Stimulated activated CD8-positive, alpha-beta memory T cell treated with anti-CD3 and anti-CD28 coated beads, Interleukin-4, amount 100 ng/mL, for 4 hours (primary cell): ENCODE measurements at places on chromosomes 7 and 10.

DNA sequence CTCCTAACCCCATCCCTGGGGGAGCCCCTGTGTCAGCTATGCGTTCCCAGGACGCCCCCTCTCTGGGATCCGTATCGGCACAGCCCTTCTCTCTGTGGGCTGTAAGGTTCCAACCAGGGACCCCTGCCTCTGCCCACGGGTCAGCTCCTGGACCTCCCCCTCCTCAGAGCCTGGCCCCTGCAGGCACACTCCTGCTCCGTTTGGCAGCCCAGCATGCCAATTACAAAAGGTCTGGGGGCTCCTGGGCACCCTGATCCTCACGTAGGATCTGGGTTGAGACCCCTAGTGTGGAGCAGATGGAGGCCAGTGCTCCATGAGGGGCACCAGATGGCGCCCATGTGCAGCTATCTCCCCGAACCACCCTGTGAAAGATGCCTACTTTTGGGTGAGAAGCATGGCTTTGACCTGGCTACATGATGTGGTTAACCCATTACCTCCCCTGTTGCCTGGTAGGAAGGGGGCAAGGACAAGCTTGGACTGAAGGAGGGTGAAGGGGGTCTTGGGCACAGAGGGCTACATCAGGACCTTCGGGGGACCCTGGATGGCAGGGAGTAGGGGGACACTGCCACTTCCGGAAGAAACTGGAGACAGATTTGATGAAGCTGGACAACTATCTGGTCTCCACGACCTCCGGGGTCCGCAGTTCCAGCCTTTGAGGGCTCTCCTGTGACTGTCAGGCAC, 9.0 kb downstream of the TACR2 start:
- DNase-seq = no peak

DNA sequence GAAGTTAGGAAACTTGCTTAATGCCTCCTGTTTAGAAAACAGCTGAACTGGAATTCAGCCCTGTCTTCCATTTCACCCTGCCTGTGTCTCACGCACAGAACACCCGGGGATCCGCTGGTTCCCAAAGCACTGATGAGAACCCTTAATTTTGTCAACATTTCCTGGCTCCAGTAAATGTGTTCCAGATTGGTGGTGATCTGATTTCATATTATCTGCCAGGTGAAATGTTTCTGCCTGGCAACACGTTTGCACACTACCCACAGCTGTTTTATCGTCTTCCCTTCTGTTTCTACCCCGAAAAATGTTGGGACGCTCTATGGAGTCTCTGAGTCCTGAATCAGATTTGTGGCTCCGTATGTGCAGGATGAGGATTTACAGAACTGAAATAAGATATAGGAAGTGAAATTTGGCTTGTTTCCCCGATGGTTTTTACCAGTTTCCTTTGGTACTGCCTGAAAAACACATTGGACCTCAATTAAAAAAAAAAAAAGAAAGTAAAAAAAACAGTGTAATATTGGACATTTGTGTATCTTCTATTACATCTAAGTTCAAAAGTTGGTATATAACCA, 29.0 kb downstream of the MRC1 start:
- no peak for DNase-seq

DNA sequence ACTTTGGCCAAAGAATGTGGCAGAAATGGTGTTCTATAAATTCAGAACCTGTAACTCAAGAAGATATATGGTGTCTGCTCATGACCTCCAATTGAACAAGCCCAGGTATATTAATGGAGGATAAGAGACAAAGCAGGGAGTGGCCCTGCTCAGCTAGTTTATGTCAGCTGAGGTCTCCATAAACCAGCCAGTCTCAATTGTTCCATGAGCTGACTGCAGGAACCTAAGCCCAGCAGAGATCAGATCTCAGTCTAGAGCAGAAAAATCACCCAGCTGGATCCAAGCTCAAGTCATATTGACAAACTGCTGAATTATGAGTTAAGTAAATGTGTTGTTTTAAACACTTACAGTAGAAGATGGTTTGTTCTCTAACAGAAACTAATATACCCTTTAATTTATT, 105.5 kb upstream of the SGCE start:
- DNase-seq = no peak

GRCh38 chr7:37945336-37945735, 24.9 kb downstream of the EPDR1 start:
- DNase-seq = no peak

DNA sequence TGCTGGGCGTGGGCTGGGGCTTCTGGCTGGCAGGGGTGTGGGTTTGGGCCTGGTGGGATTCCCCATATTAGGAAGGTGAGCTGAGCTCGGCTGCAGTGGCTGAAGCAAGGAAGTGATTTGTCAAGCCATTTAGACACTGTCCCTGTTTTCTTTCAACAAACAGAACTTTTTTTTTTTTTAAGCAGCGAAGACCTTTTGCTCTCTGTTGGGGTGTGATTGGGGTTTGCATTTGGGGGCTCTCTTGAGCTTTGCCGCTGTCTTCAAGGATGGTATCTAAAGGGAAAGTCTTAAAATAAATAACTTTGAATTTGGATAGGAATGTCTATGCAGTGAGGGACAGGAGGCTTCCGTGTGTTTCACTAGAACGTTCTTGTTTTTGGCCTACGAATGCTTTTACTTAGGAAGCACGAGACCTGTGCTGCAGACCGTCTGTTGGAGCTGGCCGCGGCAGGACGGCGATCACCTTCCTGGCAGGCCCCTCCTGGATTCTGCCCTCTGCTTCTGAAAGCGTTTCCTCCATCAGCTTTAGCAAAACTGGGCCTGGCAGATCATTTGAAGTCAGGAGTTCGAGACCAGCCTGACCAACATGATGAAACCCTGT, 43.9 kb downstream of the FOXK1 start:
- no peak for DNase-seq

GRCh38 chr7:152231089-152231488, 204.7 kb downstream of the KMT2C start:
- DNase-seq = no peak

DNA sequence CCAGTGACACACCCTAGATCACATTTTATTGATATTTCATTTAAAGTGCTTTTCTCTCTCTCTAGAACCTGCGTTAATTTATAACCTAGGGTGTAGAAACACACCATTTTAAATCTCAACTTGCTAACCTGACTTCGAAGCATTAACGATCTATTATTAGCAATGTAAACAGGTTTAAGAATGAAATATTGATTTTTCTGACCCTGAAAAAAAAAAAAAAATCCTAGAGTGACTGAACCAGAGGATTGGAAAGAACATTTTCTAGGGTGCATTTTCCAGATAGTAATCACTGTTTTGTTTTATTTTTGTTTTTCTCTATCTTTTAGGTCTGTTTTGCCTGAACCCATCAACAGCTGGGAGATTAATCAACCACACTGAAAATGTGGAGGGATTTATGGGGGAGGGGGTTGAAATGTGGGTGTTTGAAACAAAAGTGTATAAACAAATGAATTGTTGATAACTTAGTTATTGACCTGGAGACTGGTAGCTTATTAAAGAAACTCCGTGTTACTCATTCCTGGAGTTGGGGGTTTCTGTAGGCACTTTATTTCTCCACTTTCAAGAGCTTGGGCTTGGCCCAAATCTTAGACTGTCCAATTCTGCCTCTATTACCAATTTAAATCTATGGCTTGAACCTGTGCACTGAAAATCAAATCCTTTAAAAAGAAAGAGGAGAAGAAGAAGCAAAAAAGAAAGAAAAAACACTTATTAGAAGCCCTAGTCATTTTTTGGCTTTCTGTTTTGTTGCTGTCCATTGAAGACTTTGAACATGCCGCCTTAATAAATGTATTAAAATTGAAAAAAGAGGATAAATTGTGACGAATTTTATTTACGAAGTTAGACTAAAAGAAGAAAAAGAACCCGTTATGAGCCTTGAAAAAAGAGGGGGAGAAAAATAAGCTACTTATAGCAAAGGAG, 2.8 kb downstream of the HOXA2 start:
- no peak for DNase-seq

DNA sequence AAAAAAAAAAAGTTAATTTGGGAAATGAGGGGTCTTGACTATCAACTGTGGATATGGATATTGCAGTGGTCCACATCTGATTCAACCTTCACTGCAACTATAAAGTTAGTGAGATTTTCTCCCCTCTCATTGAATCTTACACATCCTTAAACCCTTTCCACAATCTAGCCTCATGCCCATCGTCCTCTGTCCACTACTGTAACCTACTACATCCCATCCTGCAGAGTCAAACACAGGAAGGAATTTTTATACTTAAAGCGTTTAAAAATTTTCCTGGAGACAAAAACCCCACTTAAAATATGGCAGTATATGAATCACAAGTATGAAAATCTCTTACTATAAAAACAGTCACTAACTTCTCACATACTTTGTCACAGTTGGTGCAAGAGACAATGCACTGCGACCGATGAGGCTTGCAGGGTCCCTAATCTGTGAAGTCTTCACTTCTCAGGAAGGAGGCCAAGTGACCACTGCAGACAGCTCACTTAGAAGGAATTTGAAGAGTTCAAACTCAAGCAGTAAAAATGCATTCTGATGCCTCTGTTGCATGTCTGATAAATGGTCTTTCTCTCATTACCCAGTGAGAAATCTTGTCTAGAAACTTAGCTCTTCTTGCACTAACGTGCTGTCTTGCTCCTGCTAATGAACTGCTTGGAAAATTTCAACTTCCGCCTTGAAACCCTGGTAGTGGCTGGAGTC, 50.3 kb upstream of the ST8SIA6 start:
- no peak for DNase-seq
